ENCODE measurements at places on chromosomes 1 and 21.

DNA sequence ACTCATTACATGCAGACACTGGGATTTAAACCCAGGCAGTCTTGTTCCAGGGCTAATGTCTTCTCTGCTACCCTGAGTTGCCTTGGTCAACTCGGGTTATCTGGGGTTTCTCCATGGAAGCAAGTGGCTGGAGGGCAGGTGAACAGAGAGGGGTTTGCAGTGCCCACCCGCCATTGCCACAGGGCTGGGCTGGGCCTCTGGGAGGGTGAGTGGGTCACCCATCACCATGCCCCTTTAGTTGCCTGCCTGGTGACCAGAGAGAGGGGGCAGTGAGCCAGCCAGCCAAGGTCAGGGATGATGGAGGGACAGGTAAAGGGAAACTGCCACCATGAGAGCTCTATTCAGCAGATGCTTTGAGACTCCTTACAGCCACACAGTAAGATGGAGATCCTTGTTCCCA is 53.2 kb downstream of the GRIK3 start:
- DNase-seq = no peak

- DNase-seq = no peak
These were observed 5.2 kb downstream of the SNAP47 start for GRCh38 chr1:227740401-227740960.

DNA sequence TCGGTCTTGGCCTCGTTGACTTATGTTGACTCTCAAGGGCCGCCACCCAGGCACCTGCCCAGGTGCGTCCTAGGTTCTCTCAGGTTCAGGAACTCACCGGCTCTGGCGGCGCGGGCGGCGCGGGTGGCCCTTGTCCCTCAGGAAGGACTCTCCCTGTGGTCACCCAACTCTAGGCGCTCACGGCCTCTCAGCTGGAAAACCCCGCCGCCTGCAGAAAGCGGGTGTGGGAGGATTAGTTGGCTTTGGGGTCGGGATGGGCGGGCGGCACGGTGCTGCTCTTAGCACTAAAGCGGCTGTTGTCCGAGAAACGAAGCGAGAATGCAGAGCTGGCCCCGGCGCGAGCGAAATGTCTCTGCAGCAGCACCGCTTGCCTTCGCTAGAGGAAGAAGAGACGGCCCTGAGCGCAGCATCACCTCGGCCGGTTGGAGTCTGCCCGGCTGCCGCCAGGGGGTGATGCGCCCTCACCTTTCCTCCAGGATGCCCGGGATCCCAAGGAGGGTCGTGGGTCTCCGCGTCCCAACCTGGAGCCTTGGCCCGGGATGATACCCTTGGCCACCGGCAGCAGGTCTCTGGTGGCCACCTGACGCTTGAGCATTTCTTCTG is 8.1 kb upstream of the TADA1 start:
- peak; percentile 87 for DNase-seq

DNA sequence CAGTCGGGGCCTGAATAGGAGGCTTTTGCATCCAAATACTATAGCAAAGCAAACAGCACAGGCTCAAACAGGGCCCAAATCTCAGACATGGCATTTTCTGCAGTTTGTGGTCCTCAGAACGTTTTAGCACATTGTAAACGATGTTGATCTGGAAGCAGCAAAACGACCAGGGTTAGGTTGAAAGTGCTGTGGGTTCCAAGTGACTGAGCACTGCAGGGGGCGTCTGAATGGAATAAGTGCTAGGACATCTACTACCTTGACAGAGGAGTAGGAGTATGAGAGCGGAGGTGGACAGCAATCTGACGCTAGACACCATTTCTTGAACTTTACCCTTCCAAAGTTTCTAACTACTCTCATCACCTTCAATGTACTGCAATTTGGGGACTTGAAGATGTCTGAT is 214.9 kb downstream of the BARHL2 start:
- DNase-seq = no peak

GRCh38 chr1:115537415-115537814 is 104.4 kb upstream of the VANGL1 start:
- no peak for DNase-seq

DNA sequence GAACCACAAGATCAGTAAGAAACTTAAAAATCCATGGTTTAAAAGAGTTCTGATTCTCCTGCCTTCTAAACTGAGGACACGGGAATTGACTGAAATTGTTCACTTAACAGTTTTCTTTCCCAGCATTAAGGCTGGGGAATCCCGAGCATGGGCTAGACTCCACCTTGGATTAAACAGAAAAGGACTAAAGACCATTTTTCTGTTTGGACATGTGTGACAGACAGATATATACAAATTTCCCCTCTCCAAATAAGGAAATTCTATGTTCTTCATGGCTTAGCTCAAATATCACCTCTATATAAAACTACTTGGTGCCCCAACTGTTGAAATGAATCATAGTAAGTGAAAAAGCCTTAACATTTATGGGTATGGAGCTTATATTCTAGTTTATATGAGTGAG is 85.0 kb downstream of the UROD start:
- DNase-seq = no peak

- DNase-seq = peak; percentile 83
These were observed 534 bp upstream of the WRAP73 start for GRCh38 chr1:3650248-3651025.

DNA sequence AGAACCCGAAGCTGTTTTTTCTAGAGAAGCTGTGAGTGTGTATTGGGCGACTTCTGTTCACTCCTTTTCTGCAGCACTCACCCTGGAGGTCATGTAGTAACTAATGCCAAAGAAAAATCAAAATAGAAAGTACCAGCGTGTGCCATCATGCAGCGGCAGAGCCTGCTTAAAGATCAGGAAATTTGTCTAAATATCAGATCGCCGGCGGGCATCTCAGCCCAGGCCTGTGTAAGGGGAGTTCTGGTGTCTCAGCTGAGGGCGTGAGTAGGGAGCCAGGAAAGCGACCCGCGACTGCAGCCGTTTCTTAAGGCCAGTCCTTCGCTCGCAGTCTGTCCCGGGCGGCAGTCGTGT is 768 bp downstream of the EDARADD start:
- DNase-seq = no peak

GRCh38 chr1:87084244-87084836 is 169.9 kb downstream of the HS2ST1 start:
- DNase-seq = no peak

DNA sequence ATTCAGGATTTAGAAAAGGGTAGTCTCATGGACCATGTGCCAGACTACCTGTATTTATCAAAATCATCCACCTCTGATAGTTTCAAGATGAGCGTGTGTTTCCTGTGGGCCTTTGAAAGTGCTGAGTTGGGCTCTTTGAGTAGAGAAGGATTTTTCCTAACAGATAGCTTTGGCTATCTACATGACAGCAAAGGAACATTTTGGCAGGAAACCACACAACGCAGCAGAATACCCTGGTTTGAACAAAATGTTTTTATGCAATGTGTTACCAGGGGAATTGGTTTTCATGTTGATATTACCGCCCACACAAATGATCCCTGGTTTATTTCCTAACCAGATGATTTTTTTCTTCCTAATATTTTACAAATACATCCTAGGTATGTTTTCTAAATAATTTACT is 431.4 kb downstream of the NEGR1 start:
- DNase-seq = no peak

- DNase-seq = no peak
These were observed 95.7 kb downstream of the GLIS1 start for GRCh38 chr1:53643041-53643880.

GRCh38 chr1:62401034-62401760 is 35.7 kb upstream of the USP1 start:
- DNase-seq = no peak

- no peak for DNase-seq
These were observed 4.7 kb upstream of the PFKL start for GRCh38 chr21:44295163-44295573.

GRCh38 chr21:34126691-34127090 is 53.3 kb downstream of the MRPS6 start:
- no peak for DNase-seq

- DNase-seq = no peak
These were observed 59.0 kb upstream of the HUNK start for GRCh38 chr21:31813862-31814261.

- DNase-seq = no peak
These were observed 22.2 kb upstream of the ALG14 start for GRCh38 chr1:95094923-95095322.

DNA sequence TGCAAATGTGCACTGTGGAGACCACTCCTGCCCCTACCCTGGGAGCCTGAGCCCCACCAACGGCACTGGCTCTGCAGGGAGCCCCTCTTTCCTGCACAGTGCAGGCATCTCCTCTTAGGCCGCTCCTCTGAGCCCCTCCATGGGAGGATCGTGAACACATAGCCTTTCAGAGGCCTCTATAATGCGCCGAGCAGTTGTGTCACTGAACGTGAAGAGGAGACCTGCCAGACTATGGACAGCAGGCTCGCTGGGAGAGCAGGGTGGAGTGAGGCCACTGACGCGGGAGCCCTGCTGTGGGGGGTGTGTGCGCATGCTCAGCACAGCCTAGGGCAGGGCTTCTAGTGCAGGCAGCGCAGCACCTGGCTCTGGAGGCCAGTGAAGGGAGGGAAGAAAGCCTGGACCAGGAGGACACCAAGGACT is 151.3 kb upstream of the COL6A1 start:
- no peak for DNase-seq

DNA sequence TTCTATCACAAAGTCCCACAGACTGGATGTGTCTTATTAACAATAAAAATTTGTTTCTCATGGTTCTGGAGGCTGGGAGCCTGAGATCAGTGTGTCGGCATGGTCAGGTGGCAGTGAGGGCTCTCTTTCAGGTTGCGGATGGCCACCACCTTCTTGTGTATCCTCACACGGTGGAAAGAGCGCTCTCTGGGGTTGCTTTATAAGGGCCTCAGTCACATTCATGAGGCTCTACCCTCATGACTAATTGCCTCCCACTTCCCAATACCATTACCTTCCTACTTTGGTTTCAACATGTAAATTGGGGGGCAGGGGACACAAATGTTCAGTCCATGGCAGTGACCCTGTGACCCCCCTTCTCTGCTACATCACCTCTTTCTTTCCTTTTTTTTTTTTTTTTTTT is 20.7 kb upstream of the MX1 start:
- DNase-seq = no peak

DNA sequence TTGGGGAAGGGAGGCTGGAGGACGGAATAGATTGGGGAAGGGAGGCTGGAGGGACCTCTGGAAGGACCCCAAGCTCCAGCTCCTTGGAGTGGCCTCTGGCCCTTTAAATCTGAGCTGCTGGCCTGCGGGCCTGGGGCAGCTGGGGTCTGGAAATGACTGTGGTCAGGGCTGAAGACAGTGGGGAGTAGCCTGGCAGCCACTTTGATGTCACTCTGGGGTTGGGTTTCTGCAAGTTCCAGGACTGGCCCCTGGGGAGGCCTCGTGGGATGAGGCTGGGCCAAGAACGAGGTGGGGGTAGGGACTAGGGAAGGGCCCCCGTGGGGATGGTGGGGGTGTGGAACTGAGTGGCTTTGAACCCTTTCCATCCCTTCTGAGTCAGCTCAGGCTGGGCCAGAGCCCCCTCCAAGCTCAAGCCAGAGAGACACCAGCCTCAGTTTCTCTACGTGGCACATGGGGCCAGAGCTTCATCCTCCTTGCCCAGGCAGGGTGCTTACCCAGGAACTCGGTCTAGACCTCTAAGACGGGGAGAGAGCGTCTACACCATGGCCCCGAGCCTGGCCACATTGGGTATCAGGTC is 59.7 kb downstream of the ALPL start:
- DNase-seq = no peak

GRCh38 chr1:193568512-193568911 is 382.1 kb upstream of the B3GALT2 start:
- DNase-seq = no peak

DNA sequence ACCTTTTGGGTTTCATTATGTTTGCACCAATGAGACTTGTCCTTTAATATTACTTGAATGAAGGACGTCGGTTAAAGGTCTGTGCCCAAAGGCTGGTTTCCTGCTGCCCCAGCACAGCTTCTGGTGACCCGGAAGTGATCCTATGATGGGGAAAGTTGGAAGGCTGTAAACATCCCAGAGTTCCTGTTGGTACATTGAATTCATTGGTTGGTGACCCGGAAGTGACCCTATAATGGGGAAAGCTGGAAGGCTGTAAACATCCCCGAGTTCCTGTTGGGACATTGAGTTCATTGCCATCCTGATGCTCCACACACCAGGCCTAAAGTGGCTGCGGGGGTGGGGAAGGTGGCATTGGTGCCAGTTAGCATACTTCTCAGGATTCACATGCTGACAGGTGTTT is 187.3 kb downstream of the RYR2 start:
- no peak for DNase-seq

DNA sequence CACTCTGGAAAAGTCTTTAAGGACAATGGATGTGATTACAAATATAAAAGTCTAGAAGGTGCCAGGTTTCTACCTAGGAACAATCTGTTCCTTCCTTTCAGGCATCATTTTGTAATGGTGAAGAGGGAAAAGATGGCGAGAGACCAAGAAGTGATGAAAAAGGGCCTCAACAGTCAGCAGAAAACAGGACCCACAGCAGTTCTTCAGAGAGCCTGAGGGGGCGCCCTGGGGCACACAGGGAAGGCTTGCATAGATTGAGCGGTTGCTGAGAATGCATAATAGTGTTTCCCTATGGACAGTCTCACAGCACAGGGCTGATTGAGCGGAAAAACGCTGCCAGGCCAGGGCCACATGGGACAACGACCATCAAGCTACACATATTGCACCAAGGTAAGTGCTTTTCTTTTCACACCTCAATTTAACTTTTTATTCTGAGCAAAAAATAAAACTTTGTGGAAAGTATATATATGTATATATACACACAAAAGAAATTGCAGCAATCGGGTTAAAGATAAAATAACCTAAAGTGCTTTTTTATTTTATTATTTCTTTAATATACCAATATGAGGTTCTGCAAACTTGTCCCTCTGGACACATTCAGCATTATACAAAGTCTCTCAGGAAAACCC is 3.1 kb upstream of the YRDC start:
- DNase-seq = peak; percentile 83

DNA sequence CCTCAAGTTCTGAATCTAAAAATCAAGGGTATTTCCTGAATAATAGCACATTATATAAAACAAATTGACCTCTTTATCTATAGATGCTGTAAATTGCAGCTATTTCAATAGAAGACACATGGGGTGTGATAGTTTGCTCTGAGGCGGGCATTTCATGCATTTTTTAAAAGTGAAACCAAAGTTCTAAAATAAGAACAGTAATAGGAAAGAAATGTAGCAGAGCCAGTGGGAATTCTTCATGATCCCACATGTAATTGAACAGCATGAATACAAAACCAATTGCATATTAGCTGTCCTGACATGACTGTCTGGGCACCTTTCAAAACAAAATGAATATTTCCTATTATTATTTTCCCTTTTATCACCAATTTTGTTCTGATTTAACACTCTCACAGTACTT is 85.0 kb downstream of the RGS21 start:
- DNase-seq = no peak

Data from upper lobe of left lung (tissue), 6 donors.